ENCODE measurements at places on chromosomes 3 and 15.

DNA sequence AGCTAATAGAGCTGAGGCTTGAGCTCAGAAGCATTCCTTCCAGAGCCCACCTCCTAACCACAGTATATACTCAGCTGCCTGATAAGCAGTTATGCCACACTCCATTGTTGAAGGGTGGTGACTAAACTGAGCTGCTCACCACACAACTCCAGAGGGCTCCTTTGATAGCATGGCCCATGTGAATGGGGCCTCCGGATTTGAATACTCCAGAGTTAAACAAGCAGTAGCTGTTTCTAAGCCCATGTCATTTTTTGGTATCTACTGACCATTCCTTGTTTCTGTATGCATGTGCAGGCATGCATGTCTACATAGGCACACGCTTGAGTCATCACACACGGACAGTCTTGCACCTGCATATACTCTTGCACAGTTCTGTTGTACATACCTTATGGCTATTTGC, 28.9 kb downstream of the IGSF10 start:
- no peak for DNase-seq

DNA sequence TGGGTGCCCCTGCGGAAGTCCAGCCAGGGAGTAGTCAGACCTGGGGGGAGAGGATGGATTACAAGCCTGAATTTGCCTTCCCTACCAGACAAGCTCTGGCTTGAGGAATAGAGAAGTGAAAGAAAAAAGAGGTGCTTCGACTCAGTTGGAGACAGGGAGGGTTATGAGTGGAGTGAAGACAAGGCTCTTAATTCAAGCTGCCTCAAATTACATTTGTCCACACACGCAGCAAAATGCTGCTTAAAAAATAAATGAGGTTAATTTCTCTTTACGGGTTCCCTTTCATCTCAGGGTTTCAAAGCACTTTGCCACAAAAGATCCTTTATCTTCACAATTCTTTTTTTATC, 49.0 kb upstream of the SLC4A7 start:
- DNase-seq: no peak

- DNase-seq: no peak
Measured at GRCh38 chr15:55358471-55358870, 39.4 kb downstream of the PIGB start.

- no peak for DNase-seq
Measured at GRCh38 chr15:84821501-84822021, 4.4 kb downstream of the ALPK3 start.

DNA sequence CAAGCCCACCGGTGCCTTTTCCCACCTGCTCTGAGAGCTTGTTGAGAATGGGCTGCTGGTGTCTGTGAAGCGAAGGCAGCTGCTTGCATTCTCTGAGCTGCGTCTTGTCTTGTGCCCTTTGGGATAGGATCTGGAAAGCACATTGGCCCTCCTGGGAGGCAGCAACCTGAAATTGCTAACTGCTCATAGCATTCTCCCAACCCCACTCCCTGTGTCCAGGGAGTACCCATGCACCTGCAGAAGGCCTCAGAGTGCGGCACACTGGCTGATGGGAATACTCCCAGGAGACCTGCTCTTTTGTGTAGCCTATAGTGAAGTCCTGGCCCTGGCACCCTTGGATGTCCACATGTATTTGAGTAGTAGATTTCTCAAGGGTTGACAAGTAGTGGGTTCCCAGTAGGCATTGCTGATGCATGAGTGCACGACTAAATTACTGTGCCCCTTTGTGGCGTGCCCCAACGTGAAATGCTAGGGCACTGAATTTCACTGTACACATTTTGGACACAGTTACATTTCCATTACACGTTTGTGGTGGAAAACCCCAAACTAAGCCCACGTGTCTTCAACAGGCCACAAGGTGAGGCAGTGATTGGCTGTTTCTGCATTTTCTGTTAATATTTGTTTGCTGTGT, 3.7 kb downstream of the EPHB1 start:
- no peak for DNase-seq

- no peak for DNase-seq
Measured at GRCh38 chr3:187997490-187997889, 156.5 kb upstream of the LPP start.

DNA sequence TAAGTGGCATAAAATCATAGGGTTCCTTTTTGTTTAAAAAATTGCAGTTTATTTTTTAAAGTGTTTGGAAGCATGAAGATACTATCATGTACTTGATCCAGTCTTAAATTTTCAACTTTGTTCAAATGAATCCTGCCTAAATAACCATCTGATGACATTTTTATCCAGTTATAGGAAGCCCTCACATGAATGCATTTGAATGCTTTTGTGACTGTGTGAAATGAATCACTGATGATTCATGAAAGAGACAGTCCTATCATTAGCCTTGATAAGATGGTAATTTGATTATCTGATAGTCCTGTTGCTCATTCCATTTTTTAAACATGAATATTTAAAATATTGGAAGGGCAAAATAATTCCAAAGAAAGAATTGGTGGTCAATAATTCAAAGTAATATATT, 401.9 kb upstream of the ROBO2 start:
- DNase-seq: no peak

DNA sequence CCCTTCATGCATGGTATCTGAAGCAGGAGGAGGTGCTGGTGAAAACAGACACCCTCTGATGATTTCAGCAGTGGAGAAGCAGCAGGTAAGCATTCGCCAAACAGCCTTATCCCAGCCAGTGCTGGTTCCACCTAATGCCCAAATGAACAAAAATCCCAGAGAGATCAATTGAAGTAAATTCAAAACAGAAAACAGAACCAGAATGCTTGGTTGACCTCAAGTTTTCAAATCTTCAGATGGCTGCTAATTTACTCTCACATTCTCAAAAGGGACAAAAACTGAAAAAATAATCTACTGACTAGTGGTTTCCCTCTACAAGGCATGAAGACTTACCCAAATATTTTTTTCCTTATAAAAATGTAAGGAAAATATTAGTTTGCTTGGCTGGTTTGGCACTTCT, 87.0 kb upstream of the MYO5C start:
- no peak for DNase-seq

DNA sequence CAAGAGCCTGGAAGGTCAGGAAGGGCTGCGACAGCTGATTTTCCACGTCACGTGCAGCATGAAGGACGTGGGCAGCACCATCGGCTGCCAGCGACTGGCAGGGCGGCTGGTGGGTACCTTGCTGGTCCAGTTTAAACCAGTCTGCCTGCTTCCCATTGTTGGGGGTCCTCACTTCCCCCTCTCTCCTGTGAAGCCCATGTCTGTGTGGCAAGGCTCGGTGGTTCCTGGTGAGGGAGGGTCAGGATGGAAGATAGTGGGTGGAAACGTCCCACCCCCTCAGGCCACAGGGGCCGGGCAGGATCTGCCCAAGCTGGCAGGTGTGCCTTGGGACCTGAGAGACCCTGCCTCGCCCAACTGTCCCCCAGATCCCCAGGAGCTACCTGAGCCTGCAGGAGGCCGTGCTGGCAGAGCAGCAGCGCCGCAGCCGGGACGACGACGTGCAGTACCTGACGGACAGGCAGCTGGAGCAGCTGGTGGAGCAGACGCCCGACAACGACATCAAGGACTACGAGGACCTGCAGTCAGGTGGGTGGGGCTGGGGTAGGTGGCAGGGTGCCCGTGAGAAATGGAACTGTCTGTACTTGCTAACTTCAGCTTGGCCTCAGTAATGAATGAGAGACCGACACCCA, 108.2 kb downstream of the LRRK1 start:
- no peak for DNase-seq

GRCh38 chr3:73431183-73431900, 193.4 kb downstream of the PDZRN3 start:
- no peak for DNase-seq

Data from effector memory CD4-positive, alpha-beta T cell (primary cell).